ENCODE measurements at places on chromosomes 1 and 21.

DNA sequence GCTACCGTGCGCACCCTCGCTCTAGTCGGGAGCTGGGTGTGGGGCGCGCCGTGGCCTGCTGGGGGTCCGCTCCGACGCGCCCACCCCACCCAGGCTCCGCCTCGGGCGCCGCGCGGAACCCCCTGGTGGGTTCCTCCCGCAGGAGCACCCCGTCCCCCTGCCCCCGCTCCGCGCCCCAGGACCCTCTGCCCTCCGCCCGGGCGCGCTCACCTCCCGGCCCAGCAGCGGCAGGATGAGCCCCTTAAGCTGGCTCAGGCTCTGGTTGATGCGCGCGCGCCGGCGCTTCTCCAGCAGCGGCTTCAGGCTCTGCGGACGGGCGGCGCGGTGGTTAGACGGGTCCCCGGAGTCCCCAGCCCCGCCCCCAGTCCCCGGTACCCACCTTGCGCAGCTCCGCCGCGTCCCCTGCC, 319 bp downstream of the HES2 start:
- peak overlapping the region; percentile 38 for H3K4me3 ChIP-seq
- DNase-seq: no peak
- H3K4me1 ChIP-seq: peaks cover 35% of the 10 kb centered on the region

GRCh38 chr1:6473156-6473555, 7.2 kb upstream of the TNFRSF25 start:
- H3K27me3 ChIP-seq: no peaks in the 10 kb centered on the region
- DNase-seq: no peak
- H3K27ac ChIP-seq: no peak overlapping the region
- peaks cover 4% of the 10 kb centered on the region for H3K4me1 ChIP-seq
- H3K36me3 ChIP-seq: peaks cover 71% of the 10 kb centered on the region

DNA sequence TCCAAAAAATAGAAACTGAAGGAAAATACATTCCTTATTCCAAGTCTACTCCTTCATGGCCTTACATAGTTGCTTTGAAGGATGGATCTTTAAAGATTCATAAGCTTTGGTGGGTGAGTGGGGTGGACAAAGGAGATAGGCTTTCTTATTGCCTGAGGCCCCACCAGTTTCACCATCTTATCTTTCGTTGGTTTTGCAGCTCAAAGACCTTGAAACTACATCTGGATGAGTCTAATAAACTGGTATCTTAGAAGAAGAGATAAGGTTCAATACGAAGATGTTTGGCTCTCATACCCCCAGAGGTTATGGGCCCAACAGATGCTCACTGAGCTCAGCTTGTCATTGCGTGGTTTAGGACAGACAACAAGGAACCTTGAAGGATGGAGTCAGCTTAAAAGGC, 201.5 kb downstream of the HS2ST1 start:
- H3K36me3 ChIP-seq: no peaks in the 10 kb centered on the region
- peaks cover 3% of the 10 kb centered on the region for H3K4me1 ChIP-seq
- no peak overlapping the region for H3K27ac ChIP-seq
- no peaks in the 10 kb centered on the region for H3K27me3 ChIP-seq
- H3K4me3 ChIP-seq: no peak overlapping the region
- DNase-seq: no peak

- no peak for DNase-seq
- no peak overlapping the region for H3K27ac ChIP-seq
- H3K27me3 ChIP-seq: no peaks in the 10 kb centered on the region
These were observed 117.7 kb downstream of the LACTBL1 start for GRCh38 chr1:22854688-22855565.

DNA sequence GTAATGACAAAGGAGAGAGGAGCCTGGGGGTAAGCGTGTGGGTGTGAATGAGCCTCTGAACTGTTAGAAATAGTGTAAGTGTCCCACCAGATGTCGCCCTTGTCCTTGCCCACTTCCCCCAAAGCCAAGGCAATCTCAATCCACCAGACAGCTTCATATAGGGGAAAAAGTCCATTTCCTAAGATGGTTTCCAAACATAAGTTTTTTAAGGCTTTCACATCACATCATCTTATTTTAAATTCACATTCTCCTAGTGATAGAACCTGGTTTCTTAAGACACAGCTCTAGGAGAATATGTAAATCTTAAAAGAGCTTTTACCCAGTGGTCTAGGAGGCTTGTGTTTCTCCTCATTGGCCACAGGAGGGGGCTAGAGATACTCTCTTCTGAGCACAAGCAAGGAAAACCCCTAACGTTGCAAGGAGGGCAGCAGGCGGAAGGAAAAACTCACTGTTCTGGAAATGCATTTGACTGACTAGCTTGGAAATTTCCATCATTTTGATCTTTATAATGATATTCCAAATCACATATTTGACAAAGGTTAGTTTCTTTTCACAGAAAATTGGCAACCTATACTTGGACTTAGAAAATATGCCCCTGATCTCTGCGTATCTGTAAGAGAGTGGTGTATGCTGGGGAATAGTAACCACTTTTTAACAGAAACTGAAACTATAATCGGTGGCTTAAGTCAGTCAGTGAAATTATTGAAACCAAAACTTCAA, 51.9 kb upstream of the LPAR3 start:
- no peaks in the 10 kb centered on the region for H3K27me3 ChIP-seq
- no peak for DNase-seq
- peaks cover 5% of the 10 kb centered on the region for H3K4me1 ChIP-seq
- H3K27ac ChIP-seq: no peak overlapping the region
- peak overlapping the region; percentile 17 for H3K4me3 ChIP-seq
- no peaks in the 10 kb centered on the region for H3K36me3 ChIP-seq

- no peak overlapping the region for H3K27ac ChIP-seq
- peaks cover 20% of the 10 kb centered on the region for H3K27me3 ChIP-seq
- no peaks in the 10 kb centered on the region for H3K36me3 ChIP-seq
- H3K4me1 ChIP-seq: peaks cover 3% of the 10 kb centered on the region
These were observed 34.4 kb downstream of the ZSWIM5 start for GRCh38 chr1:45172005-45172404.

GRCh38 chr1:40029608-40030007, 10.9 kb upstream of the CAP1 start:
- H3K36me3 ChIP-seq: no peaks in the 10 kb centered on the region
- peak overlapping the region; percentile 36 for H3K27ac ChIP-seq
- H3K27me3 ChIP-seq: no peaks in the 10 kb centered on the region
- H3K4me1 ChIP-seq: peaks cover 8% of the 10 kb centered on the region
- no peak overlapping the region for H3K4me3 ChIP-seq
- DNase-seq: no peak

GRCh38 chr1:182713939-182714338, 29.6 kb upstream of the RGS8 start:
- no peaks in the 10 kb centered on the region for H3K4me1 ChIP-seq
- H3K36me3 ChIP-seq: no peaks in the 10 kb centered on the region
- H3K27me3 ChIP-seq: no peaks in the 10 kb centered on the region

- DNase-seq: no peak
- H3K4me1 ChIP-seq: no peaks in the 10 kb centered on the region
- H3K4me3 ChIP-seq: no peak overlapping the region
- no peaks in the 10 kb centered on the region for H3K27me3 ChIP-seq
These were observed 33.1 kb upstream of the SLAMF9 start for GRCh38 chr1:159987186-159987585.

GRCh38 chr1:63920154-63921117, 146.6 kb downstream of the ROR1 start:
- peaks cover 15% of the 10 kb centered on the region for H3K4me1 ChIP-seq
- no peaks in the 10 kb centered on the region for H3K36me3 ChIP-seq
- no peak for DNase-seq
- no peaks in the 10 kb centered on the region for H3K27me3 ChIP-seq
- H3K4me3 ChIP-seq: no peak overlapping the region

- no peaks in the 10 kb centered on the region for H3K27me3 ChIP-seq
- peak overlapping the region; percentile 66 for H3K27ac ChIP-seq
- no peaks in the 10 kb centered on the region for H3K36me3 ChIP-seq
These were observed 15.4 kb downstream of the L1TD1 start for GRCh38 chr1:62209931-62210595.

- no peaks in the 10 kb centered on the region for H3K4me1 ChIP-seq
- H3K27ac ChIP-seq: no peak overlapping the region
- no peaks in the 10 kb centered on the region for H3K36me3 ChIP-seq
These were observed 79.7 kb downstream of the FAF1 start for GRCh38 chr1:50880373-50880772.
